Dermis blood vessel endothelial cell (primary cell): ENCODE measurements at places on chromosomes 5 and 9. TPM values are rescaled to one million over a fixed set of nuclear protein-coding genes. Genes with fewer than 3 reads are reported as not detected.

The GLRX gene
- 18.3 and 26.0 TPM in 2 replicates for total RNA-seq

The TNFSF15 gene
- 2.0 and 5.4 TPM in 2 replicates for total RNA-seq

The CDH6 gene
- 0.56 and 1.5 TPM in 2 replicates for total RNA-seq

The TLN1 gene
- total RNA-seq, result 250 and 670 TPM in 2 replicates

The C8G gene
- 1.7 TPM in 1 of 2 replicates, not detected in the other for total RNA-seq

The OR13C4 gene
- total RNA-seq, result not detected in 2 replicates

The COX7C gene
- 193 and 443 TPM in 2 replicates for total RNA-seq

The PCDHA9 gene
- under 0.01 TPM in 2 replicates for total RNA-seq

The DPM2 gene
- total RNA-seq, result 8.5 and 9.9 TPM in 2 replicates

The SH2D3C gene
- 77.8 and 95.6 TPM in 2 replicates for total RNA-seq

The TSSK1B gene
- total RNA-seq, result not detected in 2 replicates

The ZFAND5 gene
- 91.6 and 98.9 TPM in 2 replicates for total RNA-seq

The CEP78 gene
- 18.5 and 29.8 TPM in 2 replicates for total RNA-seq

The TPPP gene
- under 0.01 and 0.14 TPM in 2 replicates for total RNA-seq

The BARHL1 gene
- total RNA-seq, result not detected in 2 replicates

The IL4 gene
- not detected in 2 replicates for total RNA-seq

The SMIM33 gene
- total RNA-seq, result not detected in 2 replicates

The RNF183 gene
- total RNA-seq, result not detected in 2 replicates

The DRD1 gene
- not detected in 2 replicates for total RNA-seq

The UBE2D2 gene
- 68.5 and 71.6 TPM in 2 replicates for total RNA-seq

The OR1J2 gene
- not detected in 2 replicates for total RNA-seq

The FOXD4L4 gene
- total RNA-seq, result 0.09 and 0.17 TPM in 2 replicates

The FAM114A2 gene
- total RNA-seq, result 45.5 and 49.9 TPM in 2 replicates

The GABRA6 gene
- not detected in 2 replicates for total RNA-seq

The PCDHGB5 gene
- total RNA-seq, result 11.9 and 16.7 TPM in 2 replicates
